GM10248 (cell line): ENCODE measurements at places on chromosomes 12 and 14.

DNA sequence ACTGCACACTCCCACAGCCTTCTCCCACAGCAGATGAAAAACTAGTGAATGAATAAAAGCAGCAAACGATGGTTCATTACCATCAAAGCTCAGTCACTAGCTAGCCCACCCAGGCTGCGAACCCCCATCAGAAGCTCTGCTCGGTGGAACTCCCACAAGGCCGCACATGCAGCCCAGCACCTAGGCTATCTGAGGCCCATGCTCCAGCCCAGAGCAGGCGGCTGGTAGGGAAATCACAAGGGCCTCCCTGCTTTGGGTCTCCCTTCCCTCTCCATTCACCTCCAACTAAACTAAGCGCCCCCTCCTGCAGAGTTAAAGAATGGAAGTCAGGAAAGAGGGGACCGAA is 69.0 kb downstream of the ITPK1 start:
- no peak for DNase-seq

DNA sequence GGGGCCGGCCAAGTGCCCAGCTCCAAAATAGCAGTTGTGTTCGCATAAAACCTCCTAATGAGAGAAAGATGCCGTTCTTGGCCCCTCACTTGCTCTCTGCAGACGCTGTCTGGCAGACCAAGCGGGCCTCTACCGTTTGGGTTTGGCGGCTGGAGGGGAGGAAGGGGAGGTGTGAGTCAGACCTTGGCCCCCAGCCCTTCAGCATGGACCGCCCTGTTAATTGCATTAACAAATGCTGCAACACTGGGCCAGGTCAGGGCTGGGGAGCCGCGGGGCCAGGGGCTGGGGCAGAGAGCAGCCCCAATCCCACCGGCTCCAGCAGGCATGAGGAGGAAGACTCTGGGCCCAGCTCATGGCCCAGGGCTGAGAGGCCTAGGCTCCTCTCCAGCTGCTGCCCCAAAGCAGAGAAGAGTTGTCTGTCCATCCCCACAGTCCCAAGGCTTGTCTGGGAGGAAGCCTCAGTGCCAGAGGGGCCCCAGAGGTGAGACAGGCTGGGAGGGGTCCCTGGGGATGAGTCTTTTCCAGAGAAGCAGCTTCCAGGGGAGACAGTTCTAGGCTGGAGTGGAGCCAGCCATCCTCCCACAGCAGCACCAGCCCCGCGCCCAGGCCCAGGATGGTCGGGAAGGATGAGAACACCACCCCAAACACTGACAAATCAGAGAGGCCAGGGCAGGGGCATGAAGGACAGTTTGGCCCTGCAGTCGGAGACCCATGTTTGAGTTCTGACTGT is 16.9 kb downstream of the LTBP2 start:
- no peak for DNase-seq

DNA sequence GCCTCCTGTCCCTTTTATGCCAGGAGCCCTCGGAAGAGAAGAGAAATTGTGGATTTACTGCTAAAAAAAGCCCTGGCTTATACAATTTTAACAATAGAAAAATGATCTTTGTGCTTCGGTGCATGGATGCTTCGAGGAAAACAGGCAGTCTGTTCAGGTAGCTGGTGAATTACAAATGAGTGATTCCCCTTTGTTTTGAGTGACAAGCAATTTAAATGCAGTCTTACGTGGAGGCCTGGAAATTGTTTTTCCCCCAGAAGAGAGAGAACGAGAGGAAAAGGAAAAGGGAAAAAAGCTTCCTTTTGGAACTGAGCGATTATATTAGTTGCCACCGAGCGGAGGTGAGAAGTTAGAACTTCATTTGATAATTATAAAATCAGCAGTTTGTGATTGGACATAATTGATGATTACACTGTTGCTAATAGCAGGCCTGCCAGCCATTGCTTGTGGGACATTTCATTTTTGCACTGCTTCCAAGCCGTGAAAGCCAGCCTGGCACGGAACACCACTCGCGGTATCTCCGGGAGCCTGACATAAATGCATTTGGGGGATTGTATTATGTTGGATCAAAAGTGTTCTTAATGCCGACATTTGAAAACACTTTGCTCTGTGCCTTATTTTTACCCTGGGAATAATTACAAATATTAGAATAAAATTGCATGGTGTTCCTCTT is 117.7 kb downstream of the PHETA1 start:
- no peak for DNase-seq

DNA sequence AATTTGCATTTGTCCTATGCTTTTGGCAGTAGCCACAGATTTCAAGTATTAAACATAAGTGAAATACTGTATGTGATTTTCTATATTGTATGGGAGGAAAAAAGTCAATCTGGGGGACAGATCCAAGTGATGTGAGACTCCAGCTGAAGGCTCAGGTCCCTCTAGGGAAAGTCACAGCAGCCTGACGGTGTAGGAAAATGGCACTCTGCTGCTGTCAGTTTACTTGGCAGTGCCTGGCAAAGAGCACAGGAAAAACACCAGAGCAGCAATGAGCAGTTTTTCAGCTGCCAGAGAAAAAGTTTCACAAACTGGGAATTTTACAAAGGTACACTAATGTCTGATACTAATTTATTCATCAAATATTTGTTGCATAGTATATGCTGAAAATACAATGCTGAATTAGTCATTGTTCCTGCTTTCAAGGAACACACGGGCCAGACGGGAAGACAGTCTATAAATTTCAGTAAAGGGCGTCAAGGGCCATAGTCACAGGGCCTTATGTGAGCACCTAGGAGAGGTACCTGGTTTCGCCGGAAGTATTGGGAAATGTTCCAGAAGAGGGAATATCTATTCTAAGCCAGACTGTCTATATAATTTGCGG is 66.2 kb upstream of the SLC38A2 start:
- no peak for DNase-seq

DNA sequence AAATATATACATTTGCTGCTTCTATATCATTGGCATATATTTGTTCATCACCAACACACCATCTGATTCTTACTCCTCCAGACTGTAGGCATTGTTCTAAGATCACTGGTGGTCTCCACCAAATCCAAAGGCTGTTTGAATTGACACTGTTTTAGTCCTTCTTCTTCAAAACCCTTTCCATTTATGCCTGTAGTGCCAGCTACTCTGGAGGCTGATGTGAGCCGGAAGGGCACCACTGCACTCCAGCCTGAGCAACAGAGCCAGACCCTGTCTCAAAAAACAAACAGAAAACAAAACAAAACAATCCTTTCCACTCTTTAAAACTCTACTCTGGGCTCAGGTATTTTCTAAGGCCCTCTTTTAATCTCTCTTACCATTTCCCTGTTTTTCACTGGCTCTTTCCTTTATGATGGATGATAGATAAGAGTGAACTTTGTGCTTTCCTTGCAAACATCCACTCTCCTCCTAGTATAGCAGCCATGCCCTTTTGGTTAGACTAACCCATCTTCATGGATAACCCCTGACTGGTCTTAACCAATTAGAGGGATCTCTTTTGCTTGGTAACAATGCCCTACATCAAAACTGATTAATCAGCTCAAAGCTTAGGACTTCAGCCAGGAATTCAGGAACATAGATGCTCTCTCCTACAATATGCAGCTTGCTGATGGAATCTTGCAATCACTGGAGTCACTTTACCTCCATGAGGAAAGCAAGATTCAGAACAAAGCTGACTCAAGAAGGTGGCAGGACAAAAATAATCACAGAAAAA is 24.9 kb downstream of the SPTSSA start:
- no peak for DNase-seq

DNA sequence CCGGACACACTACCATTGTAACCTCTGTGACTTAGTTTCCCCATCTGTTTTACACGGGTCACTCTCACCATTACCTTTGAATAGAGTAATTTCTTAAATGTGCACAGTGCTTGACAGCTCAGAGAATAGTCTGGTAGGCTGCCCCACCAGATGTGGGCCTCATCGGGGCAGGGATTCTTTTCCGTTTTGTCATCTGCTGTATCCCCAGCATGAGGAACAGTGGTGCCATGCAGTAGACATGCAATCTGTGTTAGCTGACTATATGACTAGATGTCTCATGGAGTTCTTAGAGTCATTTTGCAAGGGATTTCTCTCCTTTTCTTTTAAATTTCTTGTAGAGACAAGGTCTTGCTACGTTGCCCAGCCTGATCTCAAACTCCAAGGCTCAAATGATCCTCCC is 44.9 kb upstream of the PLEKHG3 start:
- DNase-seq: no peak

- no peak for DNase-seq
Measured at GRCh38 chr14:99822800-99823455, 29.7 kb downstream of the EML1 start.

- peak; percentile 71 for DNase-seq
Measured at GRCh38 chr12:124566997-124567672, at the start of gene NCOR2. Gene NCOR2 (minus strand): TSS chr12:124567612. CDS start chr12:124495251, 72,361 bp downstream.

GRCh38 chr14:64880221-64881121 is 764 bp upstream of the SPTB start:
- DNase-seq: peak; percentile 61

GRCh38 chr14:104681689-104682074 is 7.7 kb upstream of the INF2 start:
- DNase-seq: no peak

DNA sequence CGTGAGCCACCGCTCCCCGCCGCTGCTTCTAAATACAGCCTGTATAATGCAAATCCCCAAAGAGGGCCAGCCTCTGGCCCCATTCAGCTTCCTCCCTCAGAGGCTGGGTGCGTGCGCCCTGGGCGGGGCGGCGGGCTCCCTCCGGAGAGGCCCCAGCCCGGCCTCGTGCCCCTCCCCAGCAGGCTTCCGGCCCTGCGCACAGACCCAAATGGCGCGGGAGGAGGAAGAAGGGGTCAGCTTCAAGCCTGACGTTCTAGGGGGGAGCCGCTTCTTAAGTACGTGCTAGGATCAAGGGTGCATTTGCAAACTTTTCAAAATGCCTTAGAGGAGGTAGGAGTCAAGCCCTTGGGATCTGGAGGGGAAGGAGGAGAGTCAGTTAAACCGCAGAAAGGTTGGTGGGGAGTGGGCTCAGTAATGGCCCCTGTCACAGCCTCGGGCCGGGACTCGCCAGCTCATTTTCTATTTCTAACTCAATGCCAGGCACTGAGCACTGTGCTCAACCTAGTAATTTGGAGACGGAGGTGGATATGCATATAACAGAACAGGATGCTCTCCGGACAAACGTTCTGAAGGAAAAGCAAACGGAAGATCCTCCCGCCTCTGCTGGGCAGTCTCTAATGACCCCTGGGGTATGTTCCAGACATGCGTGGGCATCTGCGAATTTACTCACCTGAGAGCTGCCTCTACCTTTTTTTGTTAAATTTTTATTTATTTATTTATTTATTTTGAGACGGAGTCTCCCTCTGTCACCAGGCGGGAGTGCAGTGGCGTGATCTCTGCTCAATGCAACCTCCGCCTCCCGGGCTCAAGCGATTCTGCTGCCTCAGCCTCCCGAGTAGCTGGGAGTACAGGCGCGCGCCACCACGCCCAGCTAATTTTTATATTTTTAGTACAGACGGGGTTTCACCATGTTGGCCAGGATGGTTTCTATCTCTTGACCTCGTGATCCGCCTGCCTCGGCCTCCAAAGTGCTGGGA is 32.3 kb downstream of the NINJ2 start:
- peak; percentile 81 for DNase-seq

GRCh38 chr12:8840938-8841633 is 18.7 kb downstream of the A2ML1 start:
- no peak for DNase-seq

- DNase-seq: no peak
Measured at GRCh38 chr12:27865421-27865820, 85.4 kb upstream of the MANSC4 start.

DNA sequence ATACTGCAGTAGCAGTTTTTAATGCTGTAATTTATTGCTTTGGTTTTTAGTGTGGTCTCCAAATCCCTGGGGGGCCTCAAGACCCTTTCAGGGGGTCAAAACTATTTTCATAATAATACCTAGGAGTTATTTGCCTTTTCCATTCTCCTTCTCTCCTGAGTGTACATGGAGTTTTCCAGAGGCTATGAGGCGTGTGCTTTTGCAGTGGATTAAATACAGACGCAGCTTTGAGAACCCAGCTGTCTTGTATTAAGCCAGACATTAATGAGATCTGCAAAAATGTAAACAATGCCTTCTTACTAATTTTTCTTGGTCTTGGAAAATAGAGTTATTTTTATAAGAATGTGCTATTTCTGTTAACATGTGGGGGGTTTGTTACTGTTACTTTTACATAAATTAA is 68.6 kb downstream of the SLC25A47 start:
- DNase-seq: no peak

- DNase-seq: no peak
Measured at GRCh38 chr12:95951515-95951914, 8.4 kb downstream of the AMDHD1 start.

- DNase-seq: no peak
Measured at GRCh38 chr14:31770271-31770670, 209.1 kb downstream of the NUBPL start.

DNA sequence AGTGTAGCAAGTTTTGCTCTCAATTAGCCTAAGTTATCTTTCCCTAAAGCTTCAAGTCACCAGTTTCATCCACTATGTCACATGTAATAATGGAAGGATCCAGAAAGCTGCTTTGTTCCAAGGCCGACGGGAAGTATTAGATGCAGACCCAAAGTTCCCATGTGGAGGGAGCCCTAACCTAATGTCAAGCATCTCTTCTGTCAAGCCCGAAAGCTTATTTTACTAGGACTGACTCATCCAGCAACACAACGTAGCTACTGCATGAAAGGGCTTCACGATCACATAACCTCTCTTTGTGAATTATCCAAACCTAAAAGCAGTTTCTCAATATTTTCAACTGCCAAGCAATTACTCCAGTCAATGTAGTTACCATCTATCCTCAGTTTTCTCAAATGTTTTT is 133.4 kb downstream of the SLC6A15 start:
- no peak for DNase-seq

- no peak for DNase-seq
Measured at GRCh38 chr12:121741743-121742142, 29.2 kb downstream of the TMEM120B start.

GRCh38 chr14:104603711-104604401 is 716 bp downstream of the TMEM179 start:
- no peak for DNase-seq

DNA sequence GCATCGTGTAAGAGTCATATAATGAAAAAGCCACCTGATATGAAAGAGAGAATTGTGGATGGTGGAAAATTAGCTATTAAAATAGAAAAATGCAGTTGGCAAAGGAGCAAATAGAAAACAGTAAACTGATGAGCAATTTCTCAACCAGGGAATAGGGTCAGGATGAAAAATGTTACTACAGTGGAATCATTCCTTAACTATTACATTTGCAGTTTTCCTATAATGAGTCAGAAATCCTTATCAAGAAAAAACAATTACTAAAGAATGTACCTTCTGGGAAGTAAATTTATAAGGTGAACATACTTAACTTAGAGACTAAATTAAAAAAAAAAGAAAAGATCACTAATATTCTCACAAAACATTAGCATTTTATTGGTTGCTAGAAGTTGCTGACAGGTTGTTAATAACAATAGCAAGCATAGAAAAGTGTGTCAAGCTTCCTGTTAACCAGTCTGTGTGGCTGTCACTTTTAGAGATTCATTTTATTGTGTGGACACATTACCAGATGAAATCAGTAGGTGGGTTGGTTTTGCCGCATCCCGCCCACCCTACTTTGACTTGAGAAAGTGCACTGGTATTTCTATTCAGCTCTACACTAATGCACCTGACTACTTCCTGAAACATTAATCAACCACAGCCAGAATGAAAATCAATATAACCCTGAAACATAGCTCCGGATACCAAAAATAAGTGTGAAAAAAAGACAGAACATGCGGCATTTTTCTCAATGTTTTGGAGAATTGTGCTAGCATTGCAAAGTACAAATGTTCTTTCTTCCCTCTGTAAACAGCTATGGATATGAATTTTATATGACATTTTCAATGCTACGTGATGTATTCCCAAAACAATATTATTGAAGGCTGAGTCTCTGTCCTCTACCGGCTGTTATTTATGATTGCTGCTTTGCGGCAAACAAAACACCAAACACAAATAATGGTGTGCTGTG is 576.7 kb downstream of the SLC16A7 start:
- DNase-seq: no peak
